Bronchial epithelial cell (primary cell): ENCODE measurements at places on chromosomes 4 and X. TPM values are rescaled to one million over a fixed set of nuclear protein-coding genes. Genes with fewer than 3 reads are reported as not detected.

TRO gene
- not detected in 2 replicates for total RNA-seq

LRAT gene
- total RNA-seq, result 12.4 and 21.5 TPM in 2 replicates

PTTG2 gene
- total RNA-seq, result not detected in 2 replicates

DNA sequence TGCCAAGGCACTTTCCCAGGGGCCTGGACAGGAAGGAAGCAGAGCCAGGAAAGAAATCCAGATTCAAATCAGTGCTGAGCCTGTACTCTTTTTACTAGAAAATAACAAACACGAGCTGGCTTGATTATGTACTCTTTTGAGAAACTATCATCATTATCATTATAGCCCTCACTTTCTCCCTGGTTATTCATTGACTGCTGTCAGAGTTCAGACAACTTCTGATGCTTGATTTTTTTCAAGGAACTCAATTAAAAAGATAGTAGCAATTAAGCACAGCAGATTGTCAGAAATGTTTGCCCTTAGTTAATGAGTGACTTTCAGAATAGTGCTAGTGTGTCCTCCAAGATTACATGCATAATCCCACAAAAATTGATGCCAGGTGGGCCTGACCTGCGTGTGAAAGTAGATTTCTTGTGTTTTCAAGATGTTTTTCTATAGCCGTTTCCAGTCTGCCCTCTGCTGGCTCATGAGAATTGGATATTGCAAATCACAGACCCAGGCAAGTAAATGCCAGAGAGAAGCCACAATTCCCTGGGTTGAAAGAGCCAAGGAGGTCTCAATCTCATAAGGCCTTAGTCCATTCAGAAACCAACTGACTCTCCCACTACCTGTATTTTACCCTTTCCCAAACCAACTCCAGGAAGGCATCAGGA, 14.3 kb upstream of the PNPLA4 start:
- no peak for DNase-seq

DNA sequence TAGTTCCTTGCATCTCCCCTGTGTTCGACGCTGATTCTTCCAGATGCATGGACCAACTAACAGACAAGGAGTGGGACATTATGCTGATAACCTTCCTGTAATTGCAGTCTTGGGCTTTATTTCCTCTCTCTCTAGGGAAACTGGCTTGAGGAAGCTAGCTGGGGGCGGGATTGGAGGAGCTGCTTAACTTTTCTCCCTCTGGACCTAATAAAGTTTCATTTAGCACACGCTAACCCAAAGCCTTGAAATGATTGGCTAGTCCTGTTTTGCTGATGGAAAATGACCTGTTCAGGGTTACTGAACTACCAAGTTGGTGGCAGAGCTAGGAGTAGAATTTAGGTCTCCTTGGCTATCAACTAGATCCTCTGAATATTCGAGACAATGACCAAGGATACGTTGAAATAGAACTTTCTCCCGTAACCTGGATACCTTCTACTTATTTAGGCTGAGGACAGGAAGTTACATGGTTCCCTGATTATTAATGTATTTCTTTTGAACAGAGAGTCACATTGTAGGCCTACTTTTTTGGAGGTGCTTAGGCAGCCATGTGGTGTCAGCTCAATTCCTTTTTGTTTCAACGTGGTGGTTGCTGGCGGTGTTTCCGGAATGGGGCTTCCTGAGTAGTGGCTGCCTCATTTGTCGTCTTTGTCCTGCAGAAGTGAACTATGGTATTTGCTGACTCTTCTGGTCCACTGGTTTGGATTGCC, 2.0 kb downstream of the PGK1 start:
- no peak for DNase-seq

- DNase-seq, result peak; percentile 25
These were observed 100.3 kb downstream of the EMCN start for GRCh38 chr4:100417565-100417964.

GRCh38 chr4:108830509-108831244, 67.8 kb upstream of the ETNPPL start:
- peak; percentile 40 for DNase-seq
